Activated T-helper 1 cell treated with anti-CD3 and anti-CD28 coated beads, Interleukin-2, amount 50 U/mL, for 16 hours (primary cell): ENCODE measurements at places on chromosomes 7 and 10.

DNA sequence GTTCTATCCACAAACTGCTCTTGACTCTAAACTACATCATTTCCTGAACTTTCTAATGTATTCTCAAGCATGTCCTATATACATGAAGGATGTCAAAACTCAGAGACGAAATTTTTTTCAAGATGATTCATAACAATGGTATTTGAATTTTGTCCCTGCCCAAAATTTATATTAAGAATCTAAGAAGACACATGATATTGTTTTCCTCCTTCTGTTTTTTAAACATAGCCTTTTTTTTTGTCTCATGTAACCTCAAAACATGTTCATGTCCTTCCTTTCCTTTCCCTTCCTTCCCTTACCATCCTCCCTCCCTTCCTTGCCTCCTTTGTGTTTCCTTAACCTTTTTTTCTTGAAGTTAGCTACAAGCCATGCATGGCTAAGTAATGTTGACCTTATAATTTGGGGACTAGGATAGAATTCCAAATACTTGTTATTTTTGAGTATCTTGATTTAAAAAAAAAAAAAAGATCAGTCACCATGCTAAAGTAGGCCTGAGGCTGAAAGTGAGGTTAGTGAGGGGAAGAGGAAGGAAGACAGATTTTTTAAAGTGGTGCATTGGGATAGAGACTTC is 163.0 kb downstream of the SUGCT start:
- no peak for DNase-seq

- DNase-seq, result no peak
Observed at GRCh38 chr7:108007261-108007660, 4.3 kb upstream of the LAMB1 start.

DNA sequence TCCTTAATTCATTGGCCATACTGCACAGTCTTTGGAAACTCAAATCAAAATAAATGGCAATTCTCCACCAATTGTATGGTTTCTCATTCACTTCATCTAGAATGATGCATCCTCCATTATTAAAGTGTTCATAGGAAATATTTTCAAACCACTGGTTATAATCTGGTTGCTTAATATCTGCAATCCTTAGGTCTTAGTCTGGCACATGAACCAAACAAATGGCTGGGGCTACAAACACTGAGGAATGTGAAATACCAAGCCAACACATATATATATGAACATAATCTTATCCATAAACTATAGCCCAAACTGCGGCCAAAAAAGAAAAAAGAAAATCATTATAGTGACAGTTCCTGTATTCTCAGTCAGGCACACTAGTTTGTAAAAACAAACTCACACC is 5.7 kb upstream of the MSS51 start:
- DNase-seq, result no peak

- DNase-seq, result no peak
Observed at GRCh38 chr7:132276234-132276630, 300.0 kb downstream of the PLXNA4 start.

- no peak for DNase-seq
Observed at GRCh38 chr7:128757203-128757602, 18.0 kb downstream of the CALU start.

GRCh38 chr7:2631946-2632732 is at the start of gene TTYH3:
Gene TTYH3, plus strand, starts transcription at chr7:2631986. Its CDS starts 170 bp downstream, at chr7:2632156.
- DNase-seq, result no peak

DNA sequence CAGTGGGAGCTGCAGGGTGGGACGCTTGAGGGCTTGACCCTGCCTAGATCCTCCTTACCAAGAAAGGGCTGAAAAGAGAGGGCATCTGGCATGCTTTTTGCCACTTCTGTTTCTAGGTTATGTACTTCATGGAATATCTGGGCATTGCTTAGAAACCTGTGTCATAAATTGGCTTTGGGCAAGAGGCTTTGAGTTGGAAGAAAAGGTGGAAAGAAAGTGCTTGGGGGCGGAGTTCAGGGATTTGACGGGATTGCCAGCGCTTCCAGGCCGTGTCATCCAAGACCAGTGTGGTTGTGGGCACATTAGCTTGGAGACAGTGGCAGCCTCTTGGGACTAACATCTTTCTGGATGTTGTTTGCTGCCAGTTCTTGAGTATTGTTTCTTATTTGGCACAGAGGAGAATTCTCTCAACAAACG is 825 bp downstream of the ZNF862 start:
- DNase-seq, result no peak

DNA sequence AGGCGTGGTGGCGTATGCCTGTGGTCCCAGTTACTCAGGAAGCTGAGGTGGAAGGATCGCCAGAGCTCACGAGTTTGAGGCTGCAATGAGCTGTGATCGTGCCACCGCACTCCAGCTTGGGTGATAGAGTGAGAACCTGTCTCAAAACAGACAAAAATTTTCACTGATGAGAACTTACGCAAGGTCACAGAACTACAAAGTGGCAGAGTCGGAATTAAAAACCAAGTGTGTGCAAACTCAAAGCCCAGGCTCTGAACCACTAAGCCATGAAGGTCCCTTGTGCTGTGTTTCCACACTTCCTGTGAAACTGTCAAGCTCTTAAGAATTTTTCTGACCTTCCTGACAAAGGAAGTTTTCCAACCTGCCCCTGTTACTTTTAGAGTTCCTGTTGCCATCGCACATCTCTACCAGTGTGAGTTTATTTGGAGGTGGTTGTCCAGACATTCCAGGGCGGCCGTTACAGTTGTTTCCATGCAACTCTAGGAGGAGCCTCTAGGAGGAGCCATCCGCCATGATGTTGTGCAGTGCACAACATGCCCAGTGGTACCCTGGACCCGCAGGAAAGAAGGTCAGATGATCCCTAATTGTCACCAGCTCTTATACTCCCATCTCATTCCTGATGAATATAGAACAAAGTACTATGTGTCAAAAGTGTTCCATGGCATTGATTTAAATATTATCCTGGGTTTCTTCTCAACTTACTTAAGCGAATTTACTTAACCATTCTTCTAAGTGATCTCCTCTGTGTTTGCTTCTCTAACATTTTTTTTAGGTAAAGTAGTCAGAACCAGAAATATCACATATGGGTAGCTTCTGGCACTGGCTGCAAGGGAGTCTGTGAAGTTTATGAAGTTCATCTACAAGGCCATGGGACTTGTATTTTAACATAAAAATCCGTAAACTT is 49.0 kb upstream of the LYZL1 start:
- no peak for DNase-seq

- DNase-seq, result no peak
Observed at GRCh38 chr10:112159469-112159868, 24.1 kb downstream of the GPAM start.
